ENCODE measurements at places on chromosomes 4 and X.

DNA sequence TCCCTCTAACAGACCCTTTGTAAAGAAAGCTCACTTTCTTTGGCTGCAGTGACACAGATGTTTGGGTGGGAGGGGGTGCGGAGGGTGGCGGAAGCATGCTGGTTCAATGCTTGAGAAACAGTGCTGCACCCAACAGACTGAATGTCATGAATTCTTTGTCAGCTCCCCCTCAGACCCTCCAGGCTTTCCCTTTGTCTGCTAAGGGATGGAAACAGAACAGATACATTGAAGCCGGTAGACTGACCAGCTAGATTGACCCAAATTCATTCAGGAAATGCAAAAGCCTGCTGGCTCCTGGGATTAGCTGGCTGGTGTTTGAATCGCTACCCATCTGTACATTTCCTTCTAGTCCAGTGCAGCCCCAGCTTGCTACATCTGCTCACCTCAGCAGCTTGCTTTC is 90.8 kb upstream of the PAK3 start:
- no peak for DNase-seq

- DNase-seq: no peak
Measured at GRCh38 chr4:175823015-175823742, 11.1 kb upstream of the GPM6A start.

GRCh38 chr4:123462007-123462406 is 65.4 kb downstream of the SPRY1 start:
- DNase-seq: no peak

DNA sequence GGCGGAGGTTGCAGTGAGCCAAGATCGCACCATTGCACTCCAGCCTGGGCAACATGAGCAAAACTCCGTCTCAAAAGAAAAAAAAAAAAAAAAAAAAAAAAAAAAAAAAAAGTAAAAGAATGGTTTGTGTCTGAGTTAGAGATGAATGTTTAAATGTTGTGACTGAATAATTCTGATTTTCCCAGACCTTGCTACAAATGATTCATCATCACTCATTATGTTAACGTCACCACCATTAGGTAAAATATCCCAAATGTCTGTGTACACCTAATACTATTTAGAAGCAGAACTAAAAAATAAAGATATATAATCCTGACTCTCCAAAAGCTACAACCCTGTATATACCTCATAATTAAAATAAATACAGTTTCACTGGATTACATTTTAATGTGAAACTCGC is 70.8 kb downstream of the HHIP start:
- no peak for DNase-seq

DNA sequence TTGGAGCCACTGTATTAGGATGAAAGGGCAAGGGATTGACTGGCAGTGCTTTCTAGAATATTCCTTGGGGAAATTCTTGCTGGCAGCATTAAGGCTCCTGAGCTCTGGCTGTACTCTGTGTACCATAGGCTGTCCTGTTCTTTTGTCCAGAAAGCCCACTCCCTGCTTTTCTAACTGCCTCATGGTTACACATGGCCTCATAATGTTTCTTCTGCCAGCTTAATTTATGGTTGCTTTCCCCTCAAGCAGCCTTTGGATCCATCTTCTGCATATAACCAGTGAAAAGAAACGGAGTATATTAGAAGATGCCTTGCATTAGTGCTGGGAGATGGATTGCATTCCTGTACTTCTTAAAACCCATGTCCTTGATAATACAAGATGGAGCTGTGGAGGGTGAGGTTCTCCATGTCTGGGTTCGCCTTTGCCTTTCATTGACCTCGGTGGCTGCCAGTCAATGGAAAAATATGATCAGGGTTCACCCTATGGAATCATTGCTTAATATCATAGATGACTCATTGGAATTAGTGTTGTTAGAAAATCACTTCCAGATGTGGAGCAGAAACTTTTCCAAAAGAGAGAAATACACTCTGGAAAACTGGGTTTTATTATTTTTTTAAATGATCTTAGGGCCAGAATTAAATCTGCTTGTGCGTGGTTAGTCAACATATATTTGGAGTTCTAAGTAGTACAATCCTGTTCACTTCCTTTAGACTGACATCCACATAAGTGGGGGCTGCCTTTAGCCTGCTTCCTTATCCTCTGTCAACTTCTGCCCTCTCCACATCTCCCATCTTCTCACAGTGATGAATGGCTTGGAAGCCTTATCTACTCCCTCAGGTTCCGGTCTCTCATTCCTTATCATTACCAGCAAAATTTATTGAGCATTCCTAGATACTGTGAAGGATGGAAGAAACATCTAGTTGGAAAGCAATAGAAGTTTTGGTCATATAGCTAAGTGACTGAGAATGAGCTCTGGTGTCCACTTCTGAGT is 24.9 kb downstream of the DOCK11 start:
- no peak for DNase-seq

DNA sequence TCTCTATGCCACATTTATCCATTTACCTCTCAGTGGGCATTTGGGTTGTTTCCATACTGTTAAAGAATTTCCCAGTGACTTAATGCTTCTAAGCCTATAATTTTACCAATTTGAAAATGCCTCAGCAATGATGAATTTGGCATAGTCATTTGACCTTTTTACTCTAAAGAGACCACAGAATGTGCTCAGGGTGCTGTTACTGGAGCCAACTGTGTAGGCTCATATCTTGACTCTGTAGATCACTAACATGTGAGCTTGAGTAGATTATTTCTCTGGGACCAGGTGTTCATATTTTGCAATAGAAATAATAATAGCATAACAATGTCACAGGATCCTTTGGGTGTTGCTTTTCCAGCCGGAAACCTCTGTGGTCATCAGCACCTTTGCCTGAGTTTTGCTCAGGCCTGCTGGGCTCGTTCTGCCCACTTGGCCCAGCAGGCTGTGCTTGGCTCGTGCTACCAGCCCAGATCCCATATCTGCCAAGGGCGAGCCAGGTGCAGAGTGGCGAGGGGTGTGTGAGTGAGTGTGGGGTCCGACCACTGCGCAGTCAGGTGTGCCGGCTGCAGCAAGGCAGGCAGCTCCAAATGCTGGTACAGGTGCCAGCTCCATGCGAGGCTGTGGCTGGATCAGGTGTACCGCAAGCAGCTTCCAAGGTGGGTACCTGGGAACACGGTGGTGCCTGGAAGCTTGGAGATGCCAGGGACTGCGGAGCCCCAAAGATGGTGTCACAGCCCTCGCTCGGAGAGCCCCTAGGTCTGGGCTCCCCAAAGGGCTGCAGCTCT is 70.6 kb upstream of the ANK2 start:
- DNase-seq: no peak

- DNase-seq: no peak
Measured at GRCh38 chr4:112532267-112532666, 16.3 kb upstream of the NEUROG2 start.

DNA sequence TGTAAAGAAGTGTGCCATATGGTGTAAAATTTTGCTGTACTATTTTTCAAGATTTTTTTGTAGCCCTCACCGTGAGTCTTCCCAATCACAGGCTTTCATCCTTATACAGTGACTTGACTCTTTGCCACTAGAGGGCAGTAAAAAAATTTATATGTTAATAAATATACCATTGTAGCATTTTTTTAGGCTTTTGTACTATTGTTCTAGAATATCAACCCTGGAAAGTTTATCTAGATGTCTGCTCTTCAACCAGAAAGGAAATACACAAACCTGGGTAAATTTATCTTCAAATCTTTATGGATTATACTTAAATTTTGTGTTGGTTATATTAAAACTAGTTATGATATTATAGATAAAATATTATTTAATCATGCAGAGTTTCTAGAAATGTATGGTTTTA is 235.3 kb downstream of the TENM3 start:
- DNase-seq: no peak

DNA sequence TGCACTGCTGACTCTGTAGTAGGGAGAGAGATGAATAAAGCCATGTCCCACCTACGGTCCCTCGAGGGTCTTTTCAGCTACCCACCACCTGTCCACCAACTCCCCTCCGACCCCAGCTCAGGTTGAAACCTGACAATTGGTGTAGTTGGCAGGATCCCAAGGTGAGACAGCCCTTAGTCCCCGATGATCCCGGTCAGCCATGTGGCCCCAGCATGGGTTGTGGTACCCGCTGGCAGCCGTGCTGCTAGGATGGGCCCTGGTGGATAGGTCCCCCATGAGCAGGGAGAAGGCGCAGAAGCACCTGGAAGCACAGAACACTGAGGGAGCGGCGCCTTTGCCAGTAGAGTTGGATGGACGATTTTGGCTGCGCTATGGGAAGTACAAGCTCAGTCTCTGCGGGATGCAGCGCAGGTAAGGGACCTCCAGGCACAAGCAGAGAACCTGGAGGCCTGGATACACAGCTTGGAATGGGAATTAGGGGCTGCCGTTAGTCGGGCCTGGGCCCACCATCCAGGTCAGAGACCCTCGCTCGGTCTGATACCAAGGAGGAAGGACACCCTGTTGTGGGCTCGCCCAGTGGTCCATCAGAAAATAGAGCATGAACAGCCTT is 694.6 kb upstream of the AGA start:
- DNase-seq: no peak

DNA sequence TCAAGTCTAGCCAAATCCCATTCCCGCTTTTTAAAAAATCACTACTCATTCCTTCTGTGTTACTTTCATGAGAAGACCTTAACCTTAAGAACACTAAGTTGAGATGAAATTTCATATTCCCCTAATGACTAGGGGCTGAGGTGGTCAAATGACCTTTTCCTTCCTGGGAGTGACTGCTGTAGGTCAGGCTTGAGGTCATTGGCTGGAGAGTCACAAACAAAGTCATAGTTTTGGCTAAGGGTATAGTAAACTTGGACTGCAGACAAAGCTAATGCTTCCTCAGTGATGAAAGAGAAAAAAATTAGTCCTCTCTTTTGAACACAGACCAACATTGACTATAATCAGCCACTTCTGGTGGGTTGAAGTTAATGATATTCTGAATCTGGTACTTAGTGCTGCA is 16.0 kb upstream of the FGF2 start:
- no peak for DNase-seq

DNA sequence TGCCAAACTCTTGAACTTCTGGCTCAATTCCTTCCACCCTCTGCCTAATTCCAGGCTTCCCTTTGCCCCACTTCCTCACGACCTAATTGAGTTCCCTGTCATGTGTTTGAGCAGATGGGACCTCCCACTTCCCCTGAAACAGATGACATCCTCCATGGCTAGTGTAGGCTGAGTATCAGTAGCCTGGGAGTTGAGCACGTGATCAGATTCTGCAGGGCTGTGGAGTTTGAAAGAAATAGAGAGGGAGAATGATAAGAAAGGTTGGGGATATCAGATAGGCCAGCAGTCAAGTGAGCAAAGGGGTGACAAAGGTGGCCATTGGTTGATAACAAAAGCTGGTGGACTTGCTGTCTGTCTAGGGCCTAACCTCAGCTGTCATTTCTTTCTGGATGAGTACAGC is 18.8 kb upstream of the NWD2 start:
- no peak for DNase-seq

DNA sequence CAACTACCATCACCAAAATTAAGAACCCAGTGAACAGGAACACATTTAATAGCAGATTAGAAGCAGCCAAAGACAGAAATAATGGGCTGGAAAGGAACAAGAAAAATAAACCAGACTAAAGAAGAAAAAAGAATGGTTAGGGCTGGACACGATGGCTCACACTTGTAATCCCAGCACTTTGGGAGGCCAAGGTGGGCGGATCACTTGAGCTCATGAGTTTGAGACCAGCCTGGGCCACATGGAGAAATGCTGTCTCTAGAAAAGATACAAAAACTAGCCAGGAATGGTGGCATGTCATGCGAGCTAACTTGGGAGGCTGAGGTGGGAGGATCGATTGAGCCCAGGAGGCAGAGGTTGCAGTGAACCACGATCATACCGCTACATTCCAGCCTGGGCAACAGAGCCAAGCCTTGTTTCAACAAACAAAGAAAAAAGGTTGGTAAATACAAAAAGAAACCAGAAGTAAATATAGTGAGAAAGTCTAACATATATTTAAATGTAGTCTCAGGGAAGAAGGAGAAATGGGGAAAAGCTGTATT is 102.0 kb downstream of the AFAP1 start:
- DNase-seq: no peak

GRCh38 chrX:46130247-46130646 is 415.0 kb downstream of the ZNF674 start:
- DNase-seq: no peak
